ENCODE measurements at places on chromosomes 4 and X.

GRCh38 chrX:72029483-72030411 is 102.0 kb downstream of the RTL5 start:
- DNase-seq = peak; percentile 94

GRCh38 chr4:148048598-148048997 is 316.7 kb downstream of the ARHGAP10 start:
- no peak for DNase-seq

GRCh38 chrX:136745215-136746173 is 35.2 kb downstream of the ARHGEF6 start:
- DNase-seq = no peak

- peak; percentile 91 for DNase-seq
These were observed 1.5 kb downstream of the DCUN1D4 start for GRCh38 chr4:51844153-51845054.

DNA sequence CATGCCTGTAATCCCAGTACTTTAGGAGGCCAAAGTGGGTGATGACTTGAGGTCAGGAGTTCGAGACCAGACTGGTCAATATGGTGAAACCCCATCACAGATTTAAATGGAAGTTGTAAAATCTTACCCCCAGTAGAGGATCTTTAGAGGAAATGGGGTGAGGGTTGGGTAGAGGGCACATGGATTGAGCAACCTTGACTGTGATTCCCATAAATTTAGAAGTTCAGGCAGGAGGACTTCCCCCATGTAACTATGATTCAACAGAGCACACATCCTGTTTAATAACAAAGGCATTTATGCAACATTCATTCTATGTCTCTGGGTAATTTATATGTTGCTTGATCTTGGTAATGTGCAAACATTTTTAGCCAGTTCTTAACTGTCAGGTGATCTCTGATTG is 143.1 kb downstream of the RBM47 start:
- peak; percentile 42 for DNase-seq

GRCh38 chr4:75385106-75385505 is 129.1 kb downstream of the RCHY1 start:
- no peak for DNase-seq

- no peak for DNase-seq
These were observed 240.1 kb upstream of the PPP1R2C start for GRCh38 chrX:43018031-43018430.

DNA sequence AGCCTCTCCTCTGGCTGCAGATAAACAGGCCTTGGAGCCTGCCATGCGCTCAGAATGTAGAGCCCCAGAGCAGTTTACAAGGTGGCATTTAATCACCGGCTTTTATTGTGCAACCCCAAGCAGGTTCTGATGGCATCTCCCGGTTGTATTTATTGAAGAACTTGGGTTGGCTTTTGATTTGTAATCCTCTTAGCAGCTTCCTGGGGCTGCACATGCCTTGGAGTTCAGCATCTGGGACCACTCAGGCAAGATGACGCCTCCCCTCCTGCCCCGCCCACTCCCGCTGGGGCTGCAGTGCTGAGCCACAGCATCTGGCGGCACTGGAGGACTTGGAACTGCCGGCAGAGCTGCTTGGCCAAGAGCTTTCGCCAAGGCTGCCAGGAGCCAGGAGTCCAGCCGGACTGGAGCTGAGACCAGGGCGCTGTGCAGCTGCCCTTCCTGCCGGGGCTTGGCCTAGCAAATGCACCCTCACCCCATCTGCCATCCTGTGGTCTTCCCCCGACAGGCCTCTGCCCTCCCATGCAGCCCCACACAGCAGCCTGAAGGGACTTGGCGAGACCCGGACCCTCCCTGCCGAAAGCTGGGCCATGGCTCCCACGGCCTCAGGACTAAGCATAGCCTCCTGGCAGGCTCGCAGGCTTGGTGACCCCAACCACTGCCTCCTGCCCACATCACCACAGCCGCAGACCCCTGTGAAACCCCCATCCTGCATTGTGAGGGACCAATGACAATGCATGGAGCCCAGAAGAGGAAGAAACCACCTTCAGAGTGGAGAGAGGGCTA is 5.4 kb downstream of the HTRA3 start:
- peak; percentile 94 for DNase-seq

- no peak for DNase-seq
These were observed 176.7 kb downstream of the SLC39A8 start for GRCh38 chr4:102168580-102168979.

GRCh38 chrX:40150503-40150902 is 52.7 kb upstream of the BCOR start:
- no peak for DNase-seq

DNA sequence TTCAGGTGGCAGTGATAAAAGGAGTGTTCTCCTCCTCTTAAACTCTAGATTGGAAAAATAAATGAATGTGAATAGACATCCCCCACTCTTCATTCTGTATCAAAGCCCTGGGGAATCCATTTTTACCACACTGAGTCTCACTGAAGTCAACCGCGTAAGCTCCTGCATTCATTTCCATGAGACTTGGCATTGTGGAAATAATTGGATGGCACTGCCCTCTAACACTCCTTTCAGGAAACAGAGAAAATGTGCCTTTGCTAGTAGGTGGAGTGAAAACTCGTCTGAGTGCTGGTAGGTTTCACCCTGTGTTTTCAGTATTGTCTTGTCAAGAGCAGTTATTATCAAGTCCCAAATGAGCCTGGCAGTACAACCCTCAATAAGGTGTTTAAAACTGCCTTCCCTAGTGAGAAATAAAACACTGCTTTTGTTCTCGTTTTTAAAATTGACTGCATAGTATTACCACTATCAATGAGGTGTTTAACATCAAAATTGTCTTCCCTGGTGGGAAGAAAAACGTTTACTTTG is 9.7 kb upstream of the CDKN2AIP start:
- no peak for DNase-seq

- DNase-seq = no peak
These were observed 29.7 kb upstream of the PPP2R2C start for GRCh38 chr4:6502147-6502546.

GRCh38 chr4:137129441-137129840 is 402.9 kb downstream of the PCDH18 start:
- DNase-seq = peak; percentile 72

DNA sequence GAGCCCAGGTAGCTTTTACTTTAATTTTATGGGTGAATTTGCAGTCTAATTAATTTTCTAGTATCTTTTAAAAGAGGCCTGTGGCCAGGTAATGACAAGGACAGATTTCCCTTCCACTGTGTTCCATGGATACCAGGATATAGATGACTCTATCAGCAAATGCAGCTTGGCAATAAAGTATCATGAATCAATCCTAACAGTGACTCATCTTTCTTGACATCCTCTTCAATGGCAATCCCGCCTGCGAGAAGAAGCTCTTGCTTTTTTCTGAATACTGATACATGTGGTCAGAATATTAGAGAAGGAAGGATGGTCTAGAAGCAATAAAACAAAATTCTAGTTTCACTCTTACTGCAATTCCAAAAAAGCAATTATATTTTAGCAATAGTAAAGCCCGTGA is 267.8 kb downstream of the DTHD1 start:
- no peak for DNase-seq

- DNase-seq = peak; percentile 96
These were observed 135.4 kb upstream of the OTUD4 start for GRCh38 chr4:145315811-145316225.

- DNase-seq = no peak
These were observed 92.5 kb upstream of the MAMLD1 start for GRCh38 chrX:150270622-150271021.

DNA sequence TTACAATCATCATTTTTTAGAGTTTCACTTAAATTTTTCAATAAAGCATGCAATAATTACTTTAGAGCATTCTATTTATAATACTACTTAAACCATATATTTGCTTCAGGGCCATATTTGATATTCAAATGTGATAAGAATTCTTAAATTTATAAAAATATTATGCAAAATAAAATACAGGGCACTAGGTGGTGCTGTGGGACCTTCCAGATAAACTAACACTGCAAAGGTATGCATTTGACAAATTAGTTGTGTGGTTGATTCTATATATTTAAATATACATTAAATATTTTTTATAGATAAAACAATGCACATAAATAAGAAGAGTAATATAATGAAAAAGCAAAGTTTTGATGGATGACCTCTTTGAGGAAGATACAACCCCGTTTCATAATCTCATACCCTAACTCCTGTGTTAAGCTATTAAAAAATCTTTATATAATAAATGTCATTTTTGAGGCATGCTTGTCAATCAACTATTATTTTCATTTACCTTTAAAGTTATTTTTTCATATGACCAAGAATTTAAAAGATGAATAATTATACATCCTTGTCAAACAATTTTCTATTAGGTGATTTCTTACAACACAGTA is 128.4 kb downstream of the REELD1 start:
- DNase-seq = peak; percentile 46
